Mucosa of gallbladder (tissue), 1 donor: ENCODE measurements at places on chromosomes 6 and 20. TPM values are rescaled to one million over a fixed set of nuclear protein-coding genes. Genes with fewer than 3 reads are reported as not detected.

The BNIP5 gene
- total RNA-seq: 7.4 TPM

The CHRNA4 gene
- not detected for total RNA-seq

DNA sequence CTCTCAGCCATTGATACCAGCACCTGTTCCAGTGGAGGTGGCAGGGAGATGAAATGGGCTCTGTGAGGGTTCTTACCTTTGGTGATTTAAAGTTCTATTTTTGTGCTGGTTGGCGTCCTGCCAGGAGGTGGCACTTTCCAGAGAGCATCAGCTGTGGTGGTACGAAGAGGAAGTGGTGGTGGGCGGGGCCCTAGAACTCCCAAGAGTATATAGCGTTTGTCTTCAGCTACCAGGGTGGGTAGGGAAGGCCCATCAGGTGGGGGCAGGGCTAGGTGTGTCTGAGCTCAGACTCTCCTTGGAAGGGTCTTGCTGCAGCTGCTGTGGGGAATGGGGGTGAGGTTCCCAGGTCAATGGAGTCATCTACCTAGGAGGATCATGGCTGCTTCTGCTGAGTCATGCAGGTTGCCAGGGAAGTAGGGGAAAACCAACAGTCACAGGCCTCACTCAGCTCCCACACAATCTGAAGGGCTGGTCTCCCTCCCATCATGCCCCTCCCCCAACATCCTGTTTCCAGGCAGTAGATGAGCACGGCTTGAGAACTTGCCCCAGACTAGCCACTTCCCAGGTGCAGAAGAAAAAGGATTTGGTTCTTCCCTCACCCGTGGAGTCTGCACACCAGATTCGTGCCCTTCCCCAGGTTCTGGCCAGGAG is 46.6 kb downstream of the MOXD1 start:
- no peak for DNase-seq

The SLC35D3 gene
- total RNA-seq: not detected

GRCh38 chr6:24891004-24891403 is 44.8 kb downstream of the RIPOR2 start:
- no peak for DNase-seq

DNA sequence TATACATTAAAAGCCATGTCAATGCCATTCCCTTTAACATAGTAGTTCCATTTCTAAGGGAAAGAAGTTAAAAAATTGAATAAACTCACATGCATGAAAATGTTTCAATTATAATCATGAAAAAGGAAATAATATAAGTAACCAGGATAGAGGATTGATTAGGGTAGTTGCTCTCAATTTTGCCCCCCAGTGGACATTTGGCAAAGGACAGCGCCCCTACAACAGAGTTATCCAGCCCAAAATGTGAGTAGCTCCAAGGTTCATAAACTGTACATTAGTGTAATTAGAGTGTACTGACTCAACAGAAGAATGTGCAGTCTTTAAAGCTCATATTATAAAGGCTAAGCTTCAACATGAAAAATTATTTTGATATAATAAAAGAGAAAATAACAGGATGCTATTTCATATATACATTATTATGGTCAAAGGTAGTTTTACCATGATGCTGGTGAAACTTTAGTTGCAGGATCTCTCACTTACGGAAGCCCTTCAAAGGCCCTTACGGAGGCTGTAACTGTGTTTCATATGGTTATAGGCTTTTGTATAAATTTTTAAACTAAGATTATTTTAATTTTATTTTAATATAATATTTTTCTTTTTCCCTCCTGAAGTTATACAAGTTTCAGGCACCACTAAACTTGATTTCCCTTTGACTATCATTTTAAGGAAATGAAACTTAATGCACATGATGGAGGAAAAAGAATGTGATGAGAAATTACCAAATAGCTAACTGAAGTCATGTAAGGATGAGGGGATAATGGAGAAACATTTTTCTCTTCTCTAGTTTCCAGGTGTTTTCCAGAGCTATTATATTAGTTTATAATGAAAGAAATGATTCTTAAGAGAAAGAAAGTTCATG is 403.6 kb downstream of the PLCB1 start:
- DNase-seq: no peak

- no peak for DNase-seq
These were observed 157.4 kb upstream of the BMP5 start for GRCh38 chr6:56032715-56033260.

- no peak for DNase-seq
These were observed 12.1 kb upstream of the CHRNA4 start for GRCh38 chr20:63372971-63373885.
